Fibroblast of mammary gland (primary cell): ENCODE measurements at places on chromosomes 13 and 19.

- DNase-seq, result no peak
These were observed 32.5 kb upstream of the TFDP1 start for GRCh38 chr13:113552079-113552478.

GRCh38 chr13:110448230-110448629 lies 113.3 kb downstream of the RAB20 start:
- peak; percentile 84 for DNase-seq

DNA sequence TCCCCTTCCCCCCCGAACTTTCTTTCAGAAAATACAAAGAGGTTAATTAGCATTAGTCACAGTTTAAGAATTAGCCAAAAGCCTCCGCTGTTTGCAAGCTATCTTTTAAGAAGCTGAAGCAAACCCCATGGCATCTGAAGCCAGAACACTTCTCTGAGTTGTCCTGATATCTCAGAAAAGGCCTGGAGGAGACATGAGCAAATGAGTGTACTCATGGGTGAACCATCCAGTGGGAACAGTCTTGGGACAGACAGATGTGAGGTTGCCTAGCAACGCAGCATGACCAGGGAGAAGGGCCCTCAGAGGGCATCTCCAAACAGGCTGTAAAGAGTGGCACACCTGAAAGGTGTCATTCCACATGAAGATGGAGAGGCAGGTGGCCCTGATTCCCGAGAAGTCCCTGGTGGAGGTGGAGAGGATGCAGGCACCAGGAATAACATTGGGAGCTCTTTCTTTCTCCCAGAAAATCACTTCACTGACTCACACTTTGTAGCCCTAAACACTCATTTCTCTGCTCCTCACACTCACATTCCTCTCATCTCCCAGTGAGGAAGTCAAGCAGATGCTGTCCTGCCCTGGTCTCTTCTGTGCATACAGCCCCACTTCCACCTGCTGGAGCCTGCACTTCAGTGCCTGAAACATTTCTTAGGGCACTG lies 87.0 kb upstream of the TSHZ3 start:
- peak; percentile 38 for DNase-seq

- DNase-seq, result no peak
These were observed 199.1 kb downstream of the STK24 start for GRCh38 chr13:98377635-98378378.

DNA sequence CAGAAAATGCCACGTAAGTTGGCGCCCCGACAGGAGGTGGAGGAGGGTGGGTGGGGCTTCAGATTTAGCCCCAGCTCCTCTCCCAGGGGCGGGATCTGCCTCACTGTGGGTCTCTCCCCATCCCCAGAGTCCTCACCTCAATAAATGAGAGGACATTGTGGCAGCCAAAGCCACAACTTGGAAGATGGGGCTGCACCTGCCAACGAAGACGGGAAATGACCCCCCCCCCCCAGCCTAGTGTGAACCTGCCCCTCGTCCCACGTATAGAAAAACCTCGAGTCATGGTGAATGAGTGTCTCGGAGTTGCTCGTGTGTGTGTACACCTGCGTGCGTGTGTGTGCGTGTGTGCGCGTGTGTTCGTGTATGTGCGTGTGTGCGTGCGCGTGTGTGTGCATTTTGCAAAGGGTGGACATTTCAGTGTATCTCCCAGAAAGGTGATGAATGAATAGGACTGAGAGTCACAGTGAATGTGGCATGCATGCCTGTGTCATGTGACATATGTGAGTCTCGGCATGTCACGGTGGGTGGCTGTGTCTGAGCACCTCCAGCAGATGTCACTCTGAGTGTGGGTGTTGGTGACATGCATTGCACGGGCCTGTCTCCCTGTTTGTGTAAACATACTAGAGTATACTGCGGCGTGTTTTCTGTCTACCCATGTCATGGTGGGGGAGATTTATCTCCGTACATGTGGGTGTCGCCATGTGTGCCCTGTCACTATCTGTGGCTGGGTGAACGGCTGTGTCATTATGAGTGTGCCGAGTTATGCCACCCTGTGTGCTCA lies 1.5 kb upstream of the TRAPPC5 start:
- no peak for DNase-seq

DNA sequence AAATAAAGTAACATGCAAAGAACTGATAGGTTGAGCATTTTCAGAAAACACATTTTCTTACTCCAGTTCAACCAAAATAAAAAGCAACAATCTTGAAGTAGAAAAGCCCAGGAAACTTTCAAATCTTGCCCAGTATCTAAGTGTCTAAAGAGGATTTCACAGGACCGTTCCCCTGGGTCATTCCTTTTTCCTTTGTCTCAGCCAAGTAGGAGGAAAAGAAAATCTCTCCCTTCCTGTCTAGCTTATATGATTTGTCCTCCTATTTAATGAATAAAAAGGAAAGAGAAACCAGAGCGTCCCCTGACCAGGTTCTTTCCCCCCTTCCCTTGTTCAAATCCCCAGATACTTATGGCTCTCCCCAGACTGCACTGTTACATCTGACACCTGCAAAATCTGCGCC lies 248.0 kb downstream of the KCTD12 start:
- peak; percentile 17 for DNase-seq

GRCh38 chr19:16889366-16889882 lies 625 bp downstream of the F2RL3 start:
- DNase-seq, result no peak

DNA sequence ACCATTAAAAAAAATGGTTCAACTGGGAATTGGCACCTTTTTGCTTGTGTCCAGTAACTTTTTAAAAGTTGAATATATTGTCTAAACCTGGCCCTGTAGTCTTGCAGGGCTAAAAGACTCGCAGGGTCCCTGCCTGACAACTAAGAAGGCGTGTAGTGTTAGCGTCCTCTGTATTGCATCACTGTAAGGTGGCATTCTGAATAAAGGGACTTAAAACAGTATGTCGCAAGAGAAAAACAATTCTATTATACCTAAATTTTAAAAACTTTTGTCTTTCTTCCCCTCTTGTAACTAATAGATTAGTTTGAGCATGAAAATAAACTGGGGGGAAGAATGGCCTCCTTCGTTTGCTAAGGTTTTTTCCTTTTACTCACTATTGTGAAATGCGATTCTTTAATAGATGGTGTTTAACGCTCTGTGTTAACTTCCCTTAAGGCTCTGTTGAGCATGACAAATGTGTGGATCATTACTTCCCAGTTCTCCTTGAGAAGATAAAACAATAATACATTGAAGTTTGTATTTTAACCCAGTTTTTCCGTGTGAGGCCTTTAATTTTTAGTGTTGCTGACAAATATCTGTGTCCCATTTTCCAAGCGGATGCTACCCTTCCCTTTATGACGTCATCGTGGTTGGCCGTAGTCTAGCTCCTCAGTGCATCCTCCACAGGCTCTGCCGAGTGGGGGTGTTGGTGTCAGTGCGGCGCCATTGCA lies 134.6 kb downstream of the KATNAL1 start:
- peak; percentile 52 for DNase-seq

DNA sequence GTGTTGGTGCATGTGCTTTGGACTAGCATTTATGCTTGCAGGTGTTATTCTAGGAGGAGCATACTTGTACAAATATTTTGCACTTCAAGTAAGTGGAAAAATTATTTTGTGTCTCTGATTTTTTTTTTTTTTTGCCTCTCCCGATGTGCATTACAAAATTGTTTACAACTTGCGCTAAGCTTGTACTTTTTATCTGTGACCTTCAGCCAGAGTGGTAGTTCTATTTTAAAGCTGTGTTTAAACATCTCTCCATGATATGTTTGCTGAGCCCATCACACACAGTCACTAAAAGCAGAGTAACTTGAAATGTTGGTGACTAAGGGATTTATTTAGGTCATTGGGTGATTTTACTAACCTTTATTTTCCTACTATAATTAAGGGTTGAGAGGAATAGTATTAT lies 20.8 kb downstream of the ITM2B start:
- no peak for DNase-seq

DNA sequence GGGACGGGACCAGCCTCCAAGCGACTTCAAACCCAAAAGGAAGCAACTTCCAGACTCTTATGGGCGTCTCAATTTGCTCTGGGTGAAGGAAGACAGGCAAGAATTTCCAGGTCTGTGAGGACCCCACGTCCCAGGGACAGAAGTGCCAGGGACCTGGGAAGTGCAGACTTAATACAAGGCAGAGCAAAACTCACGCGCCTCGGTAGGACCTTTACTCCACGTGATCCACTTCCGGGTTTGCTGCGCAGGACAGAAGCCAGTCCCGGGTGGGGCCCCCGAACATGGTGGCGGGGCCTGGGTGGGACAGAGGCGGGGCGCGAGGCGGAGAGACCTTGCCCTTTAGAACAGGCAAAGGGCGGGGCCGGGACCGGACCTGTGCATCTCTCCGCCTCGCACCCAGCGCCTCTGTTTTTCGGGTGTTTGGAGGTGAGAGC lies 9.3 kb downstream of the ZNF611 start:
- DNase-seq, result no peak

DNA sequence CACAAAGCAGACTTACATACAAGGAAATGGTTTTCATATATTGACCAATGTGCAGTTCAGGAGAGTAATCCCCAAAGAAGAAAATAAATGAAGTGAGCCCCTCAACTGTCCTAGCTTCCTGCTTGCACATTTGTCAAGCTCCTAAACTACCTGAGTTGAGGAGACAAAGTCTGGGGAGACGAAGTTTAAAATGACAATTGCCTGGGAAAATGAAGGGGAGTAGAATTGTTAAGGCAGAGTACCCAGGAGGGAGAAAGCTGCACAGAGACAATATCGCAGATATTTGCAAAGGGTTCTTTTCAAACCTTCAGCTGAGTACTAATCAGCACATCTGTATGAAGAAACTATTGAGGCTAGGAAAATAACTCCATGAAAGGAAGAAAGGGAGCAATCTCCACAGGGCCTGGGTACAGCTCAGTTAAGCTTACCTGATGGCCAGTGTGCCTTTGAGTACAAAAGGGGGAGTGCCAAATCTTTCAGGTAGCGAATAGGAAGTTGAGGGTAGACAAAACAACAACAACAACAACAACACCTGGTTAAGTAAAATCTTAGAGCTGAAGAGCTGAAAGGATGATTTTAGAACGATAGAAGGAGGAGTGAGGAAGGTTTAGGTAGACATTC lies 1700.1 kb upstream of the PRR20A start:
- DNase-seq, result no peak
